ENCODE measurements at places on chromosomes 13 and 19.

- no peak for DNase-seq
Observed at GRCh38 chr13:39968646-39969475, 313.4 kb downstream of the COG6 start.

DNA sequence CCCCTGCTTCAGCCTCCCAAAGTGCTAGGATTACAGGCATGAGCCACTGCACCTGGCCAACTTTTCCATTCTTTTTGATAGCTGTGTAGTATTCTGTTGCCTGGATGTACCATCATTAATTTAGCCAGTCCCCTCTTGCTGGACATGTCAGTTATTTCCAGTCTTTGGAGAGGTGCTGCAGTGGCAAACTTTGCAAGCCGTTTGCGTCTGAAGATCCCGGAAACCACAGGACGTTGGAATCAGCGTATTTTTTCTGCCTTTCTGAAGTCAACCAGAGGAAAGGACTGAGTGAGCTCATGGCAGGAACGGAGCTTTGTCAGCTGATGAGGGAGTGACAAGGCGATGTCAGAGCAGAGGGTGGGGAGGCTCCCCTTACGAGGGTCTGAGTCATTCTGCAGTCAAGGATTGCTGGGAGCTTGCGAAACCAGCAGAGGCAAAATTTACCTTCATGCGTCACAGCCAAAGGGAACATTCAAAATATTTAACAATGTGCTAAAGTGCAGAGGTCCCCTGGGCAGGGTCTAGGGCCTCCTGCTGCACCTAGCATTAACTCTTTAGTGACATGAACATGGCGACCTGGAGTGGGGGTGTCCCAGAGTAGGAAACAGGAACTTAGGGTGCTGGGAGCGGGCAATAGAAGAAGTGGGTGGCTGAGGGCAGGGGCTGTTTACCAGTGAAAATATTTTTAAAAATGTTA lies 5.6 kb downstream of the C5AR1 start:
- DNase-seq = peak; percentile 33

GRCh38 chr13:90120026-90120425 lies 1227.5 kb upstream of the MIR17HG start:
- no peak for DNase-seq

DNA sequence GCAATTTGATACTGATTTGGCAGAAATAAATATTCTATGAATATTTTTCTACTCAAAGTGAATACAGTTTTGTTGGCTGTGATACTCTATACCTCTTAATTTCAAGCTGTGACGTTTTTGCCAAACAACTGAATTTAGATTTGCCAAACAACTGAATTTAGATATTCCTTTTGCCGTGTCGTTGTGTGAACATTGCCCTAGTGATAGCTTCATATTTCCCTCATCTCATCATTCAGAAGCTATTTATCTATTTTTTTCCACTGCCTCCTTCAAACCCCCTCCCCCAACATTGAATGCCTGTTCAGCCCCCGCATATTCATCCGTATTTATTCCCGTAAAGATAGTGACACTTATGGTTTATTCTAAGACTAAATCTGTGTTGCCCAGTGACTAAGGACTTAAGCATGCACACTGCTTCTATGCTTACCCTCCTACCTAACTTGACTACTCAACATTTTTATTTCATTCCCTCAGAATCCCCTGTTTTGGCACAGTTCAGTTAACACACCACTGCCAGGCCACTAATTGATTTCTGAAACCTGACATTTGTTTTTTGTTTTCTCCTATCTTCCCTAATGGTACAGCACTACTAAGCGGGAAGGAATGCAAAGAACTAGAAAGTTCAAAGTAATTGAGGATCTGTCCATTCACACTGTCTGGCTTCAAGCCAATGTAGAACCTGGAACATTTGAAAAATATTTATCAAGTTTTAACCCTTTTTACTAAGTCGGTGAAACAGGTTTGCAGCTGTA lies 2.8 kb upstream of the KLF5 start:
- no peak for DNase-seq

- no peak for DNase-seq
Observed at GRCh38 chr13:73731564-73731963, 402.6 kb downstream of the KLF12 start.

GRCh38 chr13:82791035-82791434 lies 1091.2 kb downstream of the SLITRK1 start:
- no peak for DNase-seq

All from stimulated activated CD4-positive, alpha-beta T cell treated with anti-CD3 and anti-CD28 coated beads, Interleukin-4, amount 100 ng/mL, for 24 hours (primary cell).